Hepatic stellate cell (primary cell): ENCODE measurements at places on chromosomes 16 and 17.

- DNase-seq, result no peak
Measured at GRCh38 chr17:68310152-68310551, 18.9 kb downstream of the ARSG start.

GRCh38 chr16:79523971-79524370 lies 76.6 kb downstream of the MAF start:
- DNase-seq, result no peak

DNA sequence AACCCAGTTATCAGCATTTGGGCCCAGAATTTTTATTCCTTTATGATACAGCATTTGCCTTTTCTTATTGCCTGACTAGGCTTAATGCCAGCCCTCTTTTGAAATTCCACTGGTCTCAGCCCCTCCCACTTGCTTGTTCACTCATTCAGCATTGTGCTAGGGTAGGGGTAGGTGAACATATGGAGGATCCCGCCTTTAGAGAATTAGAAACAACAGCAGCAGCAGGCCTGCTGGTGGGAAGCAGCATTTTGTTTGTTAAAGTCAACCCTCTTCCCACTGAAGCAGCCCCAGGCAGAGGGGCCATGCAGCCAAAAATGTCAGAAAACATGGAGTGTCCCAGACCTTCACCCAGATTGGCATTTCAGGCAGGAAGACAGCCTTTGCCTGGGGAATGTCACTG lies 1355.2 kb downstream of the CDH8 start:
- DNase-seq, result no peak

GRCh38 chr16:31700530-31701388 lies 172.8 kb upstream of the ZNF267 start:
- DNase-seq, result no peak

- DNase-seq, result no peak
Measured at GRCh38 chr16:84759061-84759460, 59.3 kb downstream of the USP10 start.

- DNase-seq, result no peak
Measured at GRCh38 chr16:77782694-77783093, 5.7 kb upstream of the VAT1L start.

DNA sequence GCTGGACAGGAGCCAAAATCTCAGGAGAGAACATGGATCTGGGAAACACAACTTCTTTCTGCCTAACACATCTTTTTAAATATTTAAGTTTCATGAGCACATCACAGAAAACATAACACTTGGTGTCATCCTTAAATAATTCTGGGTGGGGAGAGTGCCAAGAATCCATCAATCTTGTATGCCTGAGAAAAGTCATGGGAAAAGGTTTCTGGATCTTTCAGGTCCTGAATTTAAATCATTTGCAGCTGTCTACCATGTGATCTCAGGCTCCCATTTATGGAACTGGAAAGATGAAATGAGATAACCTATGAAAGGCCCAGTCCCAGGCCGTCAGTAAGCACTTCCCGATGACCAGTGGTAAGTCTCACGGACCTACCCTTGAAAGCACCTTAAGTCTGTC lies 15.1 kb downstream of the CDH11 start:
- DNase-seq, result no peak

DNA sequence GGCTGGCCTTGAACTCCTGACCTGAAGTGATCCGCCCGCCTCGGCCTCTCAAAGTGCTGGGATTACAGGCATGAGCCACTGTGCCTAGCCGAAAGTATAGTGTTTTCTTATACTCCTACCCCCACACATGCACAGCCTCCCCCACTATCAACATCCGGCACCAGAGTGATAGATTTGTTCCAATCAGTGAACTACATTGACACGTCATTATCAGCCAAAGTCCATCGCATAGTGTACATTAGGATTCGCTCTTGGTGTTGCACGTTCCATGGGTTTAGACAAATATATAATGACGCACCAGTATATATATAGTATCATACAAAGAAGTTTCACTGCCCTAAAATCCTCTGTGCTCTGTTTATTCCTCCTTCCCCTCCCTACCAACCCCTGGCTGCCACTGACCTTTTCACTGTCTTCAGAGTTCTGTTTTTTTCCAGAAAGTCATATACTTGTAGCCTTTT lies 11.9 kb upstream of the TM4SF5 start:
- no peak for DNase-seq

DNA sequence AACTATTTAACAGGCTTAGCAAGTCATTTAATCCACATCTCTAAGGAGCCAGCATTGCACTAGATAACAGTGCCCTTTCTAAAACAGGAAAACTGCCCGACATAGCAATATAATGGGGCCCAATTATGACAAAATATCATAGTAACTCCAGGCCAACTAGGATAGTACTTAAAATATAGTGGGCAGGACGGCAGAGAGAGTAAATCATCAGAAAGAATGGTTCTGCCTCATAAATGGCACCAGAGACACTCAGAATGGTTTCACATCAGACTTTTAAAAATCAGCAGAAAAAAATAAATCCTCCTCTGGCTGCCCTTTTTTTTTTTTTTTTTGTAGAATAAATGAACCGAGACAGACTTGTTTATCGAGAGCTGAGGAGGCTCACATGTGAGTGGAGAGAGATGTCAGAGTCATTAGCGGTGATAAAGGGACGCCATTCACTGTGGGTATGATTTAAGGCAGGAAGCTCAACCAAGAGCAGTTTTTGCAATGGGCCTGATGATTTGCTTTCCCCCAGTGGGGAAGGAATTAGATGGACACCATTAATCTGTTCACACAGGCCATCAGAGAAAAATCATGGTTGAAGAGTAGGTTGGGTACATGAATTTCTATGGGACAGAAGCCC lies 62.6 kb downstream of the CPPED1 start:
- DNase-seq, result no peak

DNA sequence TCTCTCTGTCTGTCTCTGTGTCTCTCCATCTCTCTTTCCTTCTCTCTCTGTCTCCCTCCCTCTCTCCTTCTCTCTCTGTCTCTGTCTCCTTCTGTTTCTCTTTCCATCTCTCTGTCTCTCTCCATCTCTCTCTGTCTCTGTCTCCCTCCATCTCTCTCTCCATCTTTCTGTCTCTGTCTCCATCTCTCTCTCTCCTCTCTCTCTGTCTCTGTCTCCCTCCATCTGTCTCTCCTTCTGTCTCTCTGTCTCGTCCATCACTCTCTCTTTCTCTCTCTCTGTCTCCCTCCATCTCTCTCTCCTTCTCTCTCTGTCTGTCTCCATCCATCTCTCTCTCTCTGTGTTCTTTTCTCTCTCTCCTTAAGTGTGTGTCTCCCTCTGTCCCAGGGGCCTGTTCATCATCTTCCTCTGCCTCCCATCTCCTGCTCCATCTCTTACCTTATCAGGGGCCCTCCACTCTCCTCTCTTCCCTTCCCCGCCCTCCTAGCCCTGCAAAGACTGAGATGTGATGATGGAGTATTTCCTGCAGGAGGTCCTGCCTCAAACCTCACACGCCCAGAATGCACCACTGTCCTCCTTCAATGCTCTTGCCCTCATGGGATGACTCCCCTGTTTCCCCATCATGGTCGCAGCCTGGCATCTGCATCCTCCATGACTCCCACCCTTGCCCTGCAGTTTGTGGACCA lies 193.3 kb downstream of the GSG1L start:
- DNase-seq, result no peak

DNA sequence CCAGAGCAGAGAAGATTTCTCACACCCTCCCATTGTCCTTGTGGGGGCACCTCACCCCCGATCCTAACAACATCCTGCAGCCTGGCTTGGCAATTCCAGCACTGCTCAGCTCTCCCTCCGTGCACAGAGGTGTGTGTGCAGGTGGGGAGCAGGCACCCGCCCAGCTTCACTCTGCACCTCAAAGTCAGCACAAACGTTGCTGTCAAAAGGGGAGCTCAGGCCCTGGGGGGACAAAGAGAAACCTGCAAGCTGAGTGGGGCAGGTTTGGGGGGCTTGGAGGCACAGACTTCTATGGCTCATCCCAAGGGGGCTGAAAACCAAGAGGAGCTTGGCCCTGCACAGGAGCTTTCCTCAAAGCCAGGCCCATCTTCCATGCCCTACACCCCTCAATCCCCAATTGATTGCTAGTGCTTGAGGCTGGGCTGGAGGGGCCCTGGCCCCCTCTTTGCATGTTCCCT lies 231.9 kb upstream of the TNRC6C start:
- DNase-seq, result no peak

DNA sequence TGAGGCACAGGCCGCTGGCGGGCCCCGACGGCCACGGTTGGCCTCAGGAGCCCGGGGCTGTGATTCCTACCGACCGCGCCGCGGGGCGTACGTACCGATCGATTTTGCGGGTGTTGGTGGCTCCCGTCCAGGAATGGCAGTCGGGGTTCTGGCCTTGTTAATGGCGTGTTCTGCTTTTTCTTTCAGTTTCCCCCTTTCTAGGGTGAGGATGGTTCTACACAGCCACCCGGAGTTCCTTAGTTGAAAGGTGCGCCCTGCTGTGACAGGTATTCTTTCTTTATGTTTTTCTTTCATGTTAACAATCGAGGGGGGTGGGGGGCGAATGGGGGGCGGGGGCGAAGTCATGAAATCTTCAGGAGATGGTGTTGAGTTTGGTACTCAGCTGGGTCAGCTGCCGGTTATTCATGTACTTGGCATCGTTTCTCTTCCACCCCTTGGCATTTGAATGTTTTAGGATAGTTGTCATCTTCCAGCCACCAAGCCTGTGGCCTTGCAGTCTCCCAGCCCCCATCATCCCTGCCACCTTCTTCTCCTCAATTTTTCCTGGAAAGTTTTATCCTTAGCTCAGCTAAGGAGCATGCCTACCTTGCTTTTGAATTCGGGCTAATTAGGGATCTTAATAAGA lies 802 bp downstream of the CYLD start:
- peak; percentile 54 for DNase-seq

GRCh38 chr17:75832652-75833400 lies 11.4 kb downstream of the UNC13D start:
- DNase-seq, result no peak

- no peak for DNase-seq
Measured at GRCh38 chr17:50948711-50949110, 82.6 kb upstream of the TOB1 start.

DNA sequence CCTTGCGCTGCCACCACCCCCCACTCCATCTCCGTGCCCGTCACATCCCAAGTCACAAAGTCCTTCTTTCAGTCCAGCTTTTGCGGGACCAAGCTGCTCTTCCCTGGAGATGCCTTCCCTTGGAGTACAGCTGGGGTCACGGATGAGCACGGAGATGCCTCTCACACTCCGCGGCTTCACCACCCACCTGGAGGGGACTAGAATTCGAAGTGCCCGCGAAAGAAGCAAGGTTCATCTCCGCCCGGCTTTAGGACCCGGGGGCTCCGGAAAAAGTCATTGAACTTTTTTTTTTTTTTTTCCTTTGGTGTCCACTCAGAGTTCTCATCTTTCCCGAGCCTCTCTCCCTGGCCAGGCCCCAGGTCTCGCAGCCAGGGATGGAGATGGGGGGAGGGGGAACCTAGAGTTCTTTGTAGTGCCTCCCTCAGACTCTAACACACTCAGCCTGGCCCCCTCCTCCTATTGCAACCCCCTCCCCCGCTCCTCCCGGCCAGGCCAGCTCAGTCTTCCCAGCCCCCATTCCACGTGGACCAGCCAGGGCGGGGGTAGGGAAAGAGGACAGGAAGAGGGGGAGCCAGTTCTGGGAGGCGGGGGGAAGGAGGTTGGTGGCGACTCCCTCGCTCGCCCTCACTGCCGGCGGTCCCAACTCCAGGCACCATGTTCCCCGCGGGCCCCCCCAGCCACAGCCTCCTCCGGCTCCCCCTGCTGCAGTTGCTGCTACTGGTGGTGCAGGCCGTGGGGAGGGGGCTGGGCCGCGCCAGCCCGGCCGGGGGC lies at the start of gene FKBP10:
TSS of gene FKBP10 (plus strand) at position 624 of the 771 bp plus-strand sequence. CDS start at position 655, 31 bp downstream.
- peak; percentile 97 for DNase-seq

- DNase-seq, result no peak
Measured at GRCh38 chr17:58541249-58541648, 26.8 kb upstream of the MTMR4 start.

DNA sequence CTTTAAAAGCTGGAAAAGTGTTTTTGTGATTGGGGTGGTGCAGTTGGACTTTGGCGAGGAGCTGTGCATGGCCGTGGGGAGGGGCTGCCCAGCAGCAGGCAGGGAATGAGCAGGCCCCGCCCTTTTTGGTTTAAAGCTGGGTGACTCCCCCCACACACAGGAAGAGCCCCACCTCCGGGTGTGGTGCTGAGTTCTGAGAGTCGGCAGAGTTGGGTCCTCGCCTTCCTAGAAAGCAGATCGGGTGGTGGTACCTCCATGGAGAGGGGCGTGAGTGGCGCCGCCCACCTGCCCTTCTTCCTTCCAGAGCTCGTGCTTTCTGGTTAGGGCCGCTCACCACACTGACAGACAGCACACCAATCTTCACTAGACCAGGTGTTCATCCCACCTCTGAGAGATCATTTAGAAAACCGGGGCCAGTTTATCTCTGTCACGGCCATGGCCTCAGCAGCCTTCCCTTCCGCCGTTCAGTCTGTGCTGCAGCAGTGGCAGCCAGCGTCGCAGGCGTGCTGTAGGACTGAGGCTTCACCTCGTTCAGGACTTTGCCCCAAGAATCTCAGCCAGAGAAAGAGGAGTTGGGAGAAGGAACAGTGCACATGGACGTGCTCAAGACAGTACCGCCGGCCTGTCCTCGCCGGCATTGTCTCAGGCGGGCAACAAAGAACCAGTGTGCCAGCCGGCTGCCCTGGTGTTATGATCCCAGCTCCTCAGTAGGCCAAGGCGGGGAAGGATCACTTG lies 144.0 kb upstream of the CHMP6 start:
- DNase-seq, result no peak

DNA sequence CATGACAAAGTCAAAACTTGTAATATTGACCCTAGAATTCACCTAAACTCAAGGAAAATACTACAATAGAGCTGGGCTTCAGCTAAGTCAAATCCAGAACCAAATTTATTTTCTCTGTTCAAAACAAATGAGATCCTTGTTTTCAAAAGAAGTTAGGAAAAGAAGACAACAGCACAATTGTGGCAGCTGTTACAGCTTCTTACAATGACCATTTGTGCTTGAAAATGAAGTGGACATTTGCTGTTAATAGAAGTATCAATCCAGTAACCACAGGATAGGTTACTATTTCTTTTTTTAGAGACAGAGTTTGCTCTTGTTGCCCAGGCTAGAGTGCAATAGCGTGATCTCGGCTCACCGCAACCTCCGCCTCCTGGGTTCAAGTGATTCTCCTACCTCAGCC lies 44.4 kb downstream of the APPBP2 start:
- no peak for DNase-seq
